Brain (organoid and tissue), 16 donors: ENCODE measurements at places on chromosomes 2 and 18. TPM values are rescaled to one million over a fixed set of nuclear protein-coding genes. Genes with fewer than 3 reads are reported as not detected.

EVA1A gene
- 4.9 TPM for polyA plus RNA-seq

ARHGAP28 gene
- 1.2 TPM for polyA plus RNA-seq

ZNF512 gene
- polyA plus RNA-seq, result 40.0 TPM

GAREM1 gene
- 4.4 TPM for polyA plus RNA-seq

POTEF gene
- polyA plus RNA-seq, result not detected

CTIF gene
- 66.2 TPM for polyA plus RNA-seq

ST3GAL5 gene
- 24.7 TPM for polyA plus RNA-seq

POTEI gene
- not detected for polyA plus RNA-seq

LRP2 gene
- polyA plus RNA-seq, result 8.2 TPM

SERPINE2 gene
- polyA plus RNA-seq, result 107 TPM

CAMKMT gene
- polyA plus RNA-seq, result 7.8 TPM

MAL gene
- 206 TPM for polyA plus RNA-seq

LYPD1 gene
- 8.0 TPM for polyA plus RNA-seq

SGPP2 gene
- polyA plus RNA-seq, result 17.2 TPM

TMEM198 gene
- 23.1 TPM for polyA plus RNA-seq

MSH6 gene
- 47.1 TPM for polyA plus RNA-seq

CCL20 gene
- not detected for polyA plus RNA-seq

ZNF804A gene
- polyA plus RNA-seq, result 1.3 TPM

ALK gene
- polyA plus RNA-seq, result 0.41 TPM

DBI gene
- 253 TPM for polyA plus RNA-seq

NT5DC4 gene
- not detected for polyA plus RNA-seq

RUFY4 gene
- polyA plus RNA-seq, result not detected
